ENCODE measurements at places on chromosomes 7 and 10.

- peak; percentile 49 for DNase-seq
These were observed 38.0 kb upstream of the RTKN2 start for GRCh38 chr10:62306663-62307062.

GRCh38 chr7:155477476-155477875 is 19.5 kb downstream of the EN2 start:
- no peak for DNase-seq

DNA sequence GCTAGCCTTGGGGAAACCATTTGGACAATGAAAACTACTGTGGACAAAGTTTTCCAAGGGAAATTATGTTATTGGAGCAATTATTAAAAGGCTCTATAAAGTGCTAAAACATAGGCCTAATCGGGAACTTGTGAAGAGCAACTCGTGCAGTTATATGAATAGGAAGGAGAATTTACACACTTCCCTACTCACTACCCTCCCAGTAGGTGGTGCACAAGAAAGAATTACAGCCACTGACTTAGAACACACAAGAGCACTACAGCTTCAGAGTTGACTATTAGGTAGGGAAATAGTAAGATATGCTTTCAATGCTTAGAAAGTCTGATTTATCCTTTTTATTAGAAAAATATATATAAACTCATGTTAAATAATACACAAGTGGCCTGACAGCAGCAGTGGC is 47.2 kb downstream of the GSAP start:
- peak; percentile 70 for DNase-seq

- DNase-seq, result no peak
These were observed 1195.4 kb upstream of the LRRN3 start for GRCh38 chr7:109895536-109895935.

DNA sequence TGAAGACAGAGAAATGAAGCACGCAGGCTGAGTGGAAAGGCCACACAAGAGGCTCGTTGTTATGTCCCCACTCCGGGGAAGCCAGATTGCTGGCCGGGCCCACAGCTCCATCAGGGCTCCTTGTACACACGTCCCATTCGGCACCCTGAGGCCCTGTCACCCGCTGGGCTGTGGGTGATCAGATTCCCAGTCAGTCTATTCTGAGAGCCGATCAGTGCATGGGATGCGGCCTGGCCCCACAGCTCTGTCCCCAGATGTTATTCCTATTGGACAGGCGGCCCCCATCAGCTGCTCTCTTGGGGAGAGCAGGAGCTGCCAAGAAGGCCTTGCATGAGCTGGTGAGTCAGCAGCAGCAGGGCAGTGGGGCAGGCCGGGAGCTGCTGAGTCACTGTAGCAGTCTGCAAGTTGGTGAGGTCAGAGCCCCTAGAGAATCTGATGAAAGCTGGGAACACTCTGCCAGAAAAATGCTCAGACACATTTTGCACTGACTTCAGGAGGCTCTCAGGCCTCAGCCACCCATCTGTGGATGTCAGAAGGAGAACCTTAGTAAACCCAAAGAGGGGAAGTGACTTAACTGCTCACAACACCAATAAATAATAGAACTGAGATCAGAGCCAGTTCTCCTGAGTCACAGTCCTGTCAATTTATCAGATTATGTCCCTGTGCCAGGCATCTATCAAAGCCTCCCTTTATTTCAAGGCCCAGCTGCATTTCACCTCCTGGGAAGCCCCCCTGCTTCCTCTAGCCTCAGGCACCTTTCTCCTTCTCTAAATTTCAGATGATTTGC is 9.4 kb upstream of the PSAP start:
- peak; percentile 98 for DNase-seq
